Small intestine (tissue), 16 donors: ENCODE measurements at places on chromosomes 3 and 15. TPM values are rescaled to one million over a fixed set of nuclear protein-coding genes. Genes with fewer than 3 reads are reported as not detected.

Gene ZXDC
- polyA plus RNA-seq, result 10.8 TPM

Gene AMOTL2
- polyA plus RNA-seq, result 9.2 TPM

Gene MAN2C1
- 379 TPM for polyA plus RNA-seq

Gene CPNE9
- polyA plus RNA-seq, result not detected

Gene SAMD7
- polyA plus RNA-seq, result not detected
